ENCODE measurements at places on chromosomes 12 and 14.
A peak's percentile ranks its signal among the peaks of the same experiment; 100 is the strongest.

- no peak for DNase-seq
Observed at GRCh38 chr12:112283546-112283945, 98.7 kb downstream of the HECTD4 start.

- DNase-seq: no peak
Observed at GRCh38 chr14:76768671-76769500, 7.6 kb downstream of the VASH1 start.

GRCh38 chr12:96502477-96502876 is 13.1 kb downstream of the CFAP54 start:
- DNase-seq: no peak

GRCh38 chr14:100537446-100538350 is 49.5 kb downstream of the BEGAIN start:
- DNase-seq: no peak

DNA sequence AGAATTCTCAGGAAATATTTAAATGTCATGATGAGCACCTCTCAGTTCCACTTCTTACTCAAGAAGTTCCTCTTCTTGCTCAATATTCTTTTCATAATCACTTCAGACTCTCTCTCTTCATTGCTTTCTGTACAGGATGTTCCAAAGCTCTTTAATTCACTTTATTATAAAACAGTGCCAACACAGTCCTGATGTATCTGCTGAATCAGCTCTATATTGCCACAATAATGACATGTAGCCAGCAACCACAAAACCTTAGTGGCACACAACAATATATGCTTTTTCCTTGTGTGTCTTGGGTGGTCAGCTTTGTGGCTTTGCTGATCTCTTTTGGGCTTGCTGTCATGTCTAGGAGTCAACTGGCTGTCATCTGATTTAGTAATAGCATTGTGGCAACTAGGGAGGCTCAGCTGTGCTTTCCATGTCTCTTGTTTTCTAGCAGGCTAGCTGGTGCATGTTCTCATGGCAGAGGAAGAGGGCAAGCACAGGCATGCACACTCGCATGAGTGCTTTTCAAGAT is 52.8 kb upstream of the SLC2A13 start:
- no peak for DNase-seq

DNA sequence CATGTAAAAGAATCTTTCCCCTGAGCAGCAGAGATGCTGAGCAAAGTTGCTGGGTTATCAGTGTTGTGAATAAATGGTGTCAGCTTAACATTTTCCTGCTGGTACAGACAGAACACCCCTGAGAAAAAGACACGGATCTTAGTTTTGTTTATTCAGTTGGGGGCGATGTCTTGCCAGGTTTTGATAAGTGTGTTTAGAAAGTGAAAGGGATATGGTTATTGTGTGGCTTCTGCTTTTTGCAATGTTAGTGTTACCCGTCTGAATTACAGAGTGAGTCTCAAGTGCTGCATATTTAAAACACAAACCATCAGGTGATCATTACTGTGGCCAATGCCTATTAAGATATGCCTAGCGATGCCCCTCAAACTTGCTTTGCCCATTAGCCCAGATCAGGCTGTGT is 864.6 kb upstream of the SEL1L start:
- DNase-seq: no peak

GRCh38 chr14:50057331-50057730 is 59.0 kb downstream of the VCPKMT start:
- no peak for DNase-seq

DNA sequence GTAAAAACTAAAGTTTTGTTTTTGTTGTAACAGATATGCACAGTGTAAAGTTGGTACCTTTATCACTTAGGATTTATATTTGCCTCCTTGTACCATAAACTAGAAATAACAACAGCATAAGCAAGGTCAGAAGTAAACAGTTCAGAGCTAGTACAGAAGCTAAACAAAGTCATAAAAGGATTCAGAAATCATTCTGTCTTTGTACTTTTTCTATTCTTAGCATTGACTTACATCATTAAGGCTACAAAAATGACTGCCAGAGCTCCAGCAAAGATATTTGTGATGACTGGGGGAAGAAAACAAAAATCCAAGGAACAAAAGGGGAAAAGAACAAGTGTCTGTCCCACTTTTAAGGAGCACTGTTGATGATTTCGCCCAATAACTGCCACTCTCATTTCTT is 347.2 kb downstream of the CCDC91 start:
- DNase-seq: peak; percentile 26

DNA sequence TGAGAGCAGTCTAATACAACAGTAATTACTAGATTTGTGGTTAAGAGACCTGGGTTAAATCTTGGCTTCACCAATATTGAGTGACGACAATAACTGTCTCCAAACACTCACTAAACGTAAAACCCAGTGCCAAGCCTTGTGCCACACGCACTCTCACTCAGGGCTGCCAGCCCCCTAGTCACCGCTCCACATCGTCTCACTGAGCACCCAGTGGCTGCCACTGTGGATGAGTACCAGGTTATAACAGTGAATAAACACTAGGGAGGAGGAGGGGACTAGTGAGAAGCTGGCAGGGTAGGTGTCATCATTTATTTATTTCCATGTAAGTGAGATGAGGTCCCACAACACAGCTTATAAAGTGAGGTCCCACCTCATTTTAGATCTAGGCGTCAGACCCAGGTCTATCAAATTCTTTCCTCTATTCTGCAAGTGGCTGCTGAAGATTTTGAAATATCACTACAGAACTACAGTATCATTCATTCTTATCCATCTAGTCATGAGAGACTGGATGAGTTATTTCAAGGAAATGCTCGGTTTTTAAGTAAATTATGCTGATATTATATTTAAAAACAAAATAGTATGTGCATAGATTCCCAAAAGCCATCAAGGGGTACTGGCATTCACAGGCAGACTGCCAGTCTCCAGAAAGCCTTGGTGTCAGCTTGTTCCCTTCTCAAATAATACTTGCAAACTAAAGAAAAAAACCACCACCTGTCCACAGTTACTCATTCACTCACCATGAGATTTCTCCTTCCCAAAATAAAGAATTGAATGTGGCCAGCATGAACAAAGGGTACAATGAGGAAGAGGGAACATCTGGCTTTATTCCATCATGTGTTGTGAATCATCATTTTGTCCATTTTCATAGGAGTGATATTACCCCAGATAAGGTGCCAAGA is 84.0 kb downstream of the PTPN21 start:
- DNase-seq: no peak

- DNase-seq: no peak
Observed at GRCh38 chr14:23436327-23437132, 1.1 kb upstream of the MYH7 start.

- no peak for DNase-seq
Observed at GRCh38 chr12:80200414-80200813, 101.1 kb downstream of the OTOGL start.

DNA sequence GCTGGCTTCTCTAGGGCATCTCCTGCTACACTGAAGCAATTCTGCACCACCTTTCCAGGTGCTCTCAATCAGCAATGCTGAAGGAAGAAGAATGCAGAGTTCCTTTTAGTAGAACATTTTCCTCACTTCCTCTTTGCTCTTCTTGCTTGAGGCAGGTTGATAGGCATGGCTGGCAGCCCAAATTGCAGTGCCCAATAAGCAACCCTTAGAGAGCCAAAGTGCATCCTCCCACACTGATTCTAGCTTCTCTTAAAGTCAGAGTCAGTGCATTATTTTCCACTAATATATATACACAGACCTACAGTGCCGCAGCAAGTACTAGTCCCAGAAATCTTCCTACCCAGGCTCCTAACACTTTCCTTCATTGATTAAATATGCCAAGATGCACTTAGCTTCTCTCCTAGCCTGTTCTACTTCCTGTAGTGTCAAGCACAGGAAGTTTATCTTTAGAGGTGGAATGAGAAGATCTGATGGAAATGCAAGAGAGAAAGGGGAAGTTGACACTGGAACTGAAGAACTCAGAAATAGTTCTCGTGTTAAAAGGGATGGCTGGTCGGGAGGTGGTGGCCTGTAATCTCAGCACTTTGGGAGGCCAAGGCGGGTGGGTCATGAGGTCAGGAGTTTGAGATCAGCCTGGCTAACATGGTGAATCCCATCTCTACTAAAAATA is 132.7 kb downstream of the SSPN start:
- no peak for DNase-seq

GRCh38 chr12:106436164-106436563 is 78.6 kb downstream of the POLR3B start:
- no peak for DNase-seq

Data from mesenchymal stem cell (in vitro differentiated cells and primary cell).